GM12864 (cell line): ENCODE measurements at places on chromosomes 12 and 14.

DNA sequence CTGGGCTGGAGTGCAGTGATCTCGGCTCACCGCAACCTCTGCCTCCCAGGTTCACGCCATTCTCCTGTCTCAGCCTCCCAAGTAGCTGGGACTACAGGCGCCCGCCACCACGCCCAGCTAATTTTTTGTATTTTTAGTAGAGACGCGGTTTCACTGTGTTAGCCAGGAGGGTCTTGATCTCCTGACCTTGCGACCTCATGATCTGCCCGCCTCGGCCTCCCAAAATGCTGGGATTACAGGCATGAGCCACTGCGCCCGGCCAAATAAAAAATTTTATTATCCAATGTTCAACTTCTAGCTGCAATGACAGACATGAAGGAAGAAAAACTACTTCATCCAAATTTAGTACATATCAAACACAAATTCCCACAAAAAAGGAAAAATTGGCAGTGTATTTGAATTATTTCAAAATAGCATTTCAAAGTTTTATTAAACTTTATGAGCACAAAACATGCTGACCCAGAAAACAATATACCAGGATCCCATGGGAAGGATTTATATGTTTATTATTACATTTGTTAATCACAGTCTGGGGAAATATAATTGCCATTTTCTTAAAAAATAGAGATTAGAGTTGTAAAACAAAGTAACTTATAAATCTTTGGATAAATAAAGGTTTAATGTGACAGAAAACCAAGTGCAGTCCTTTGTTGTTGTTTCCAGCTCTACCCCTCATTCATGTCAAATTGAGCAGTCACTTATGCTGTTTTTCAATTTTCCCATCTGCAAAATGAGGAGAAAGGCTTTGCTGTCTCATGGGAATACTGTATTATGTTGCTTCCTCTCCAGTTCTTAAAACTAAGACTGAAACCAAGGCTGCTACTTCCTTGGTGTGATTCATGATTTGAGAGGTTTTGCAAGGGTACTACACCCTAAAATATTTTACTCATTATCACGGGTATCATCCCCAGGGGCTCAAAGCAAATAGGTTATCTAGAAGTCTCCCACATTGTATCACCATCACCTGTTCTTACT is 155.2 kb upstream of the AVPR1A start:
- no peak for DNase-seq

GRCh38 chr12:2396448-2396871 is 343.7 kb downstream of the CACNA1C start:
- no peak for DNase-seq

DNA sequence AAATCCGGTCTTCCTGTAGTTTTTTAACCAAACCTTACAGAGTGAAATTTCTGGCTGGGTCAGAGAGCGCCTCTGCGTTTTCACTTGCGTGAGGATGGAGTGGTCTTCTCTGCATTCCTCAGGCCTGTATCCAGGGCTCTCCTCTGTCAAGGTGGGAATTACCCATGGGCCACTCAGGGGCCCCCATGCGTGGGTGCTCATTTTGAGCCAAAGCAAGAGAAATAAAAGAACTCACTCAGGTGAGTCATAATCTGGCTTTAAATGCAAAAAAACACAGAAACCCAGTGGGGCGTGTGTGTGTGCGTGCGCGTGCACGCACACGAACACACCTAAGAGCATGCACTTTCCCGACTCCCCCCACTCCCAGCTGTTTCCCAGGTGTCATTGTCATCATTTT is 104.0 kb upstream of the PWP1 start:
- no peak for DNase-seq

DNA sequence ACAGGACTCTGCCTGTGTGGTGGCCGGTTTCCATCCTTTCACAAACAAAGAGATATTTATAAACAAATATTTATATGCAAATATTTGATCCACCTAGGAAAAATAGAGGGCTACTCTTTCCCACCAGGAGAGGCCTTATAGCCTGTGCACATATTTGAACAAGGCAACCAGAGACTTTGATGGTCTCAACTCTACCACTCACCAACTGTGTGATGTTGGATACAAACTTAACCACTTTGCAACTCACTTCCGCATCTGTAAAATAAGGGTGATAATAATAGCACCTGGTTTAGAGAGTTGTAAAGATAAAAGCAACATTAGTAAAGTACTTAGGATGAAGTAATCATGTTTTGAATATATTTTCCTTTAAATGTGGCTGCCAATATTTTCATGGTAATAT is 1.5 kb upstream of the CLEC12A start:
- DNase-seq = no peak

GRCh38 chr12:132345561-132346200 is 16.3 kb upstream of the GALNT9 start:
- no peak for DNase-seq
